Trophoblast cell (in vitro differentiated cells and primary cell): ENCODE measurements at places on chromosomes 12 and 14.

DNA sequence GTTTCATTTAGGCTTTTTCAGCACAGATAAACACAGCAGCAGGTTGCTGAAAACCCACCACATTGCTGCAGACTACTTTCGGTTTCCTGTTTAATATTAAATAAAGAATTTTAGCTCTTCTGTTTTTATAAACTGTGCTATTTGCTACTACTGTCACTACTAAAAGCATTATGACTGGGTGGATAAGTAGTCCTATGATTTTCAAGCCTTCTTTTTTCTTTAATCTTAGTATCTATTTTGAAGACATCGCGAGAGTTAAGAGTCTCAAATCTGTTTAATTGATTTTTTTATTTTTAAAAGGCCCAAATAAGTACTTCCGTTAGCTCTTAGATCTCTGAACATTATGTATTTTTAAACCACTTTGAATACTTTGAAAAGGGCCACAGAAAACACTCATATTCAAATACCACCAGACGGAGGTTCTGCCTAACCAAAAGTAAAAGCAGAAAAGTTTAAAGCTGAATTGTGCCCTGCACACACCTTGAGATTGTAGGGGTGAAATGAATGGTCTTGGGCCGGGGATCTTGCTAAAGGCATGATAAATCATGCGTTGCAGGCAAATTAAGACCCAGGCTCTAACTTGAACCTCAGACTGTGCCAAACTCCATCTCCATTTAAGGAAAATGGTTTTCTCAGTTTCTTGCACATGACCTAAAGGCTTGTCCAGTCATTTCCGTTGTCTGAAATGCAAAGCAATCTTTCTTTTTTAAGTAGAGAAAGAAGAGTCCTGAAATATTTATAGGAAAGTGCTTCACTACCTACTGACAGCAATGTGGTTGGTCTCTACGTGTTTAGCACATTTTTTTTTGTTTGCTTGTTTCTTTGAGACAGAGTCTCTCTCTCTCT lies 13.6 kb upstream of the FOXN3 start:
- no peak overlapping the region for H3K27ac ChIP-seq
- H3K4me3 ChIP-seq: no peak overlapping the region
- DNase-seq: no peak
- H3K36me3 ChIP-seq: no peaks in the 10 kb centered on the region

GRCh38 chr12:130832561-130833209 lies 6.4 kb downstream of the STX2 start:
- no peaks in the 10 kb centered on the region for H3K36me3 ChIP-seq
- H3K27ac ChIP-seq: no peak overlapping the region
- no peaks in the 10 kb centered on the region for H3K4me1 ChIP-seq
- no peaks in the 10 kb centered on the region for H3K27me3 ChIP-seq
- no peak overlapping the region for H3K4me3 ChIP-seq

DNA sequence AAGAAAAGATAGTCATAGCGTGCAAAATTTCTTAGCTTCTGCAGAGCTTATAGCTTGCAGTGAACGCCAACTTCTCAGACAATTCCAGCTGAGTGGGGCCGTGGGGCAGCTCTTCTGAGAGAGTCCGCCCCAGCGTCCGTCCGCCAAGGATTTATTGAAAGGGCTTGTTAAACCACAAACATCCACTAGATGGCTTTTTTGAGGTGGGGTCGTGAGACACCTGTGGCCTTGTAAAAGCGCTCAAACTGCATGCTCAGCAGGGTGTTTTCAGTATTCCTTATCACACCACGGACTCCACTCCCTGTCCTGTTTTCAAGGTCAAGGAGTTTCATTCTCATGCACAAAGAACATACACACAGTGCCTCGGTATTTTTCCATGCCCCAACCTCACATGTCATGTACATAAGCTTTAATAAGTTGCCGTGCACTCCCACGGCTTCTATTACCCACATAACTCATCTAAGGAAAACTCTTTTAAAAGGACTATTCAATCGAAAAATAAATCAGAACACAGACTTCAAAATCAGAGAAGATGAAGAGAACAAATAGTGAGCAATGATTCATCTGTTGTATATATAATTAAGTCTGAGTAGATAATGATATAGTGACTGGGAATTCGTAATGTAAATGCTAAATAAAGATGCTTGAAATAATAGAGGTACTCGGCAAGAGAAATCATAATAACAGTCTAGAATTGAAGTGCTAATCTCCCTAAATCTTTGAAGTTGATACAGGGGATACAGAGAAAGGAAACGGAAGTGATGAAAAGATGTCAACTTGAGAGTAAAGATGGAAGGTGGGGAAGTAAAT lies 46.7 kb downstream of the WBP11 start:
- peaks cover 1% of the 10 kb centered on the region for H3K36me3 ChIP-seq
- H3K4me3 ChIP-seq: no peak overlapping the region
- no peak overlapping the region for H3K27ac ChIP-seq
- DNase-seq: peak; percentile 35
- H3K4me1 ChIP-seq: no peaks in the 10 kb centered on the region

- H3K4me3 ChIP-seq: no peak overlapping the region
- no peak overlapping the region for H3K27ac ChIP-seq
- H3K36me3 ChIP-seq: peaks cover 21% of the 10 kb centered on the region
- no peaks in the 10 kb centered on the region for H3K27me3 ChIP-seq
Measured at GRCh38 chr14:72962829-72963312, 36.6 kb downstream of the DCAF4 start.

DNA sequence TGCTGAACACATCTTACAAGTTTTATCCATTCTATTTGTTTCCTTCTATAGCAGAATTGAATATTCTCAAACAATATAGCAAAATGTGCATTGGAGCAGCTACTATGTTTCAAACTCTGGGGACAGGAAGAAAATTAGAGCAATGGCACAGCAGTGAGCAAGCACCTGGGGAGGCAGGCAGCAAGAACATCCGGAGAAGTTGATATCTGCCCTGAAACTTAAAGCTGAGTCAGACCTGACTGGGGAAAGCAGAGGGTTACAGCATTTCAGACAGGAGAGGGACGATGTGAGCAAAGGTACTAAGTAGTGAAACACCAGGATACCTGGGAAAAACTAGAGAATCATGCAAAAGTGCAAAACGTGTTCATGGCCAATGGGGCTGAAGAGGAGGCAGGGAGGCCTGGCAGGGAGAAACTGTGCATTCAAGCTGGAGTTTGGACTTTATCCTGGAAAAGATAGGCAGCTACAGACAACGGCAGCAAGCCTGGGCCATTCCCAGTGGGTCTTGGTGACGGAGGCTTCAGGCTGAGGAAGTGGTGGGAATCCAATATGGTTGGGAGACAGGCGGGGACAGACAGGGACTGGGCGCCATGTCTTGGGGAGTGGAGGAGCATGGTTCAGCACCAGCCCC lies 118.0 kb upstream of the CDKN3 start:
- no peaks in the 10 kb centered on the region for H3K27me3 ChIP-seq
- no peak for DNase-seq
- no peak overlapping the region for H3K27ac ChIP-seq
- H3K4me1 ChIP-seq: no peaks in the 10 kb centered on the region
- no peak overlapping the region for H3K4me3 ChIP-seq

GRCh38 chr12:90585640-90586304 lies 369.2 kb downstream of the CCER1 start:
- no peaks in the 10 kb centered on the region for H3K27me3 ChIP-seq
- H3K4me3 ChIP-seq: no peak overlapping the region
- H3K36me3 ChIP-seq: no peaks in the 10 kb centered on the region
- no peak overlapping the region for H3K27ac ChIP-seq

DNA sequence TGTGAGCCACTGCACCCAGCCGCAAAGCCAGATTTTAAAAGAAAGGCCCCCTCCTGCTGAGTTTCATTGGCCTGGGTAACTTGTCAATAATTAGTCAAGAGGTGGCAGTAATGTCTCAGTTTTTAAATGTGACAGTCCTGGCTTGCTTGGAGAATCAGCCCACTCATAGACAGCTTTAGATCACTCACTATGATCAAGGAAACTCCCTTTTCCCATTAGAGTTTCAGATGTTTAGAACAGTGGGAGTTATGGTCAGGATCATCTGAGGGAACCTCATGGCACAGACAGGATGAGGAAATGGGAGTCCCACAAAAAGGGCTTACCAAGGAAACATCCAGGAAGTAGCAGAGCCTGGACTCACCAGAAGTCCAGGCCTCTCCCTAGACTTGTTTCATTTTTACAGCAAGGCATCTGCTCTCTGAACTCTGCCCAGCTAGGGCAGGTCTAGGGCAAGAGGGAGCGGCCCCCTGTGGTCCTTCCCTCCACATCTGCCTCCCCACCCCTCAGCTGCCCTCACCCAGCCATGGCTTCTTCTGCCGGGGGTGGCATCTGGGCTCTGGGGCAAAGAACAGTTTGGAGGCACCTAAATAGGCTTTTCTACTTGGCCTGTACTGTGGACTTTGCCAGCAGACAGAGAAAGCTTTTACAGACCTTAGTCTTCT lies 11.2 kb downstream of the BCL2L14 start:
- no peak overlapping the region for H3K27ac ChIP-seq
- no peaks in the 10 kb centered on the region for H3K27me3 ChIP-seq
- H3K4me1 ChIP-seq: peaks cover 7% of the 10 kb centered on the region
- H3K36me3 ChIP-seq: no peaks in the 10 kb centered on the region

DNA sequence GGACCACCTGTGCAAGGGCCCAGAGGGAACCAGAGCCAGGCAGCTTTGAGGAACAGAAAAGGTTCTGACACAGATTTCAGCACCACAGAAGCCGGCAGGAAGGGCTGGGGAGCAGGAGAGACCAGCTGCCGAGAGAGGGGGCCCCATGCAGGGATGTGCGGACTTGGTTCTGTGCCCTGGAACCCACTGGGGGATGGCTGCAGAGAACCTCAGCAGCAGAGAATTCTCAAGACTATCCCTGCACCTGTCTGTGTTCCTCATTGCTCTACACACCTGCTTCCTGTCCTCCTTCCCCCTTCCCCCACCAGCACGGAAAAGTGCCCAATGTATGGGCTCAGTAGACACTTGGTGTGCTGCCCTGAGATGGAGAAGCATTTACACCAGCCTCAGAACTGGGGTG lies 3.2 kb downstream of the SERPINA9 start:
- no peaks in the 10 kb centered on the region for H3K36me3 ChIP-seq
- no peaks in the 10 kb centered on the region for H3K4me1 ChIP-seq
- no peak overlapping the region for H3K4me3 ChIP-seq
- no peak overlapping the region for H3K27ac ChIP-seq
- H3K27me3 ChIP-seq: no peaks in the 10 kb centered on the region

DNA sequence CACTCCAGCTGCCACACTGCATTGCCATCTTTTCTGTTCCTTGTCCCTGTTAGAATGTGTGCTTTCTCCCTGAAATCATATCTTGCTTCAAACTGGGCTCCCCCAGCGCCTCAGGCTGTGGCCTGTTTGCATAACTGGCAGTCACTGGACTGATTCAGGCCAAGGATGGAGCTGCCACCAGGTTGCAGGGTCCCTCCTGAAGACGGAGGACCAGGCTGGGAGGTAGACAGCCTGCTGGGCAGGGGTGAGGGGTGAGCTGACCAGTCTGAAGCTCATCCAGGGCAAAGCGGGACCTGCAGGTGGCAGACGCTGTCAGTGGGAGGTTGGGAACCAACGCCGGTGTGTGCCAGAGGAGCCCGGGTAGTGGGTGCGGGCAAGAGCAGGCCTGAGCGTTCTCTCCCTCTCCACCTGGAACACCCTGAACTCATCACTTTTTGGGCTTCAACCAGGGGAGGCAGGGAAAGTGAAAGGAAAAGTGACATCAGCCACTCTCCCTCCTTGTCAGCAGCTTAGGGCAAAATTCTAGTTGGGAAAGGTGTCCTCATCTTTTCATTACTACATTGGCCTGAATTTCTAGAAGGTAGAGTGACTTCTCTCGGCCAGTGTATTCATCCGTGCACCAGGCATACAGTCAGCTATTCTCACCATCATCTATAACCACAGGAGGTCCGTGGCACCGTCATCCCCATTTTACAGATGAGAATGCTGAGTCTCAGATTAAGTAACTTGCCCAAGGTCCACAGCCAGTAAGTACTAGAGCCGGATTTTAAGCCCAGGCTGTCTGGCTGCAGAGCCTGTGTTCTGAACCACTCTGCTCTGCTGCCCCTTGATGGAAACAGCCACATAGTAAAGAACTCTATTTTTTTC lies 219.1 kb downstream of the SLC41A2 start:
- DNase-seq: no peak
- H3K36me3 ChIP-seq: no peaks in the 10 kb centered on the region
- H3K27ac ChIP-seq: no peak overlapping the region
- peaks cover 28% of the 10 kb centered on the region for H3K4me1 ChIP-seq
- H3K27me3 ChIP-seq: no peaks in the 10 kb centered on the region

DNA sequence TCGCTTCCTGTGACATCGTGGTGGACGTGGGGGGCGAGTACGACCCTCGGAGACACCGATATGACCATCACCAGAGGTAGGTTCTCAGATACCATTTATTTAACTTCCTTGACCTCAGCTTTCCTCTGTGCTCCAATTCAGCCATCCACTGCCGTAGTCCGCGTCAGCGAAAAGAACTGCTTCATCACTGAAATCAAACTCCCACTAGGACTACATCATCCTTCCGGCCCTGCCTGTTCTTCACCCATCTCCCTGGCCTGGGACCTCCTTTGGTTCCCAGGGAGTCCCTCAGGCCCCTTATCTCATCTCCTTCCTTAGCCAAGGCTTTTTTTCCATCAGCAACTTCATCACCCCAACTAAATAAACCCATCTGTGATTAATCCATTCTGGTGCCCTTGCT lies 692 bp downstream of the MYG1 start:
- H3K36me3 ChIP-seq: peaks cover 19% of the 10 kb centered on the region
- peak overlapping the region; percentile 65 for H3K27ac ChIP-seq
- DNase-seq: no peak
- H3K4me1 ChIP-seq: peaks cover 11% of the 10 kb centered on the region
- peak overlapping the region; percentile 91 for H3K4me3 ChIP-seq

DNA sequence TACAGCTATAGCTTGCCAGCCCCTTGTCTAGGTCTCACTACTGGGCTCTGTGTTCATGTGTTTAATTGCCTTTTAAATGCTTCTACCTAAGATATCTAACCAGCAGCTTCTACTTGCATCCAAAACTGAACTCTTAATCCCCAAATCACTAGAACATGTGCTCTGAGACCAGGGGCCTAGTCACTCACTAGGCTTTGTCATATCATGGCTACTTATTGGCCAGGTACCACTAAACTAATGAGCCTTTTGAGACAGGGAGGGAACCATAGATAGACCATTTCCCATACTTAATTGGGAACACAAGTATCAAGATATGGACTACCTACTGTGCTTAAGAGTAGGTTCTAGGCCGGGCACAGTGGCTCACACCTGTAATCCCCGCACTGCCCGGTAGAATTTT lies 6.5 kb downstream of the HSP90B1 start:
- no peak for DNase-seq
- H3K36me3 ChIP-seq: peaks cover 21% of the 10 kb centered on the region
- no peak overlapping the region for H3K4me3 ChIP-seq
- H3K4me1 ChIP-seq: no peaks in the 10 kb centered on the region

DNA sequence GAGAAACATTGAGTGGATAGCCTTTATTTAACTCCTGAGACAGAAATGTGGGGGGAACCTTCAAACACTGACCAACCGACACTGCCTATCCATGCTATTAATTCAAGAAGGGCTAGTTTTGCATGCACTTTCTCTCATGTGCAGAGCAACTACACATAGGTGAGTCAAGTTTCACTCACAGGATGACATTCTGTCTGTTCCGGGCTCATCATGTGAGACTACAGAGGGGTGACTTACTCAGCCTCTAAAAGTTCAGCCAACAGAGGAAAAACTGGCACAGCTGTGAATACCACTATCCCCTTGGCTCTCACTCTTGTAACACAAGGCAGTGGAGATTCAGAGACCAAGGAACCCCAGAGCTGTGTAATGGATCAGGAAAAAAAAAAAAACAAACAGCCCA lies 13.3 kb downstream of the BEST3 start:
- peaks cover 8% of the 10 kb centered on the region for H3K4me1 ChIP-seq
- no peaks in the 10 kb centered on the region for H3K36me3 ChIP-seq
- no peak for DNase-seq
- no peak overlapping the region for H3K27ac ChIP-seq

GRCh38 chr14:51070726-51071125 lies 24.2 kb downstream of the TRIM9 start:
- H3K4me1 ChIP-seq: no peaks in the 10 kb centered on the region
- H3K27me3 ChIP-seq: no peaks in the 10 kb centered on the region
- no peak overlapping the region for H3K27ac ChIP-seq
- no peaks in the 10 kb centered on the region for H3K36me3 ChIP-seq
- DNase-seq: peak; percentile 41
